Ecto neural progenitor cell (in vitro differentiated cells): ENCODE measurements at places on chromosomes 3 and 15.

GRCh38 chr3:112561484-112561733, 353 bp downstream of the ATG3 start:
- no peak for DNase-seq

- DNase-seq = peak; percentile 69
Observed at GRCh38 chr15:32730677-32731654, 13.2 kb downstream of the GREM1 start.

GRCh38 chr3:150391161-150391560, 16.9 kb upstream of the TSC22D2 start:
- no peak for DNase-seq

DNA sequence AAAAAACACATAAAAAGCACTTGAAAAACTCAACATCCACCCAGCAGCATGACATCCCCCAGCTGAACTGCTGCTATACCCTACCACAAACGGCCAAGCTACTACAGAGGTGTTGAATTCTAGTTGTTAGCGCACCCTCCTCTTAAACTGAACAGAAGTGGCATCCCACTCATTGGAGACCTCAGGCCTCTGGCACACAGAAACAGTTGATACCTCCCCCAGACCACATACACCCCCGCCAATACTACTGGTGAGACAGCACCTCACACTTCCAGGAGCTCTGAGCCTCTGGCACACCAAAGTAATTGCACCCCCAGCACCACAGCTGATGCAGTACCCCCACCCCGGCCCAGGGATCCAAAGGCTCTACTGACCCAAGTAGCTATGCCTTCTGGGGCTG, 190.2 kb downstream of the SCAPER start:
- no peak for DNase-seq

GRCh38 chr3:83317605-83318004, 1556.2 kb upstream of the GBE1 start:
- no peak for DNase-seq

DNA sequence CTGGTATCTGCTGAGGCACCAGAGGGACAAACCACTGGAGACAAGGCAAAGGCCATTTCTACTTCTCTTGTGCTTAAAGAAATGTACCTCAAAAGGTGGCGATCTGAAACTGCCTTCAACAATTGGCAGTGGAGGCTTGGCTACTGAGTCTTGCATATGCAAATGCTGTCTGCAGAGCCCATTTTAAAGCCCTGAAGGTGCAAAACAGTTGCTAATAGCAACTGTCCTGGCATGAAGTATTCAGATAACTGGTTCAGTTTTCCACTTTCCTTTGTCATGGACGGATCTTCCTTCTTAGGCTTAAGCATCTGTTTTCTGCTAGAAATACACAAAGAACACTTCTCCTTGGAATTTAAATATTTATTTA, 71.4 kb upstream of the PSMD6 start:
- no peak for DNase-seq

GRCh38 chr3:119359476-119360326, 65.5 kb downstream of the ARHGAP31 start:
- no peak for DNase-seq

- DNase-seq = no peak
Observed at GRCh38 chr3:134656211-134656800, 5.5 kb upstream of the KY start.

DNA sequence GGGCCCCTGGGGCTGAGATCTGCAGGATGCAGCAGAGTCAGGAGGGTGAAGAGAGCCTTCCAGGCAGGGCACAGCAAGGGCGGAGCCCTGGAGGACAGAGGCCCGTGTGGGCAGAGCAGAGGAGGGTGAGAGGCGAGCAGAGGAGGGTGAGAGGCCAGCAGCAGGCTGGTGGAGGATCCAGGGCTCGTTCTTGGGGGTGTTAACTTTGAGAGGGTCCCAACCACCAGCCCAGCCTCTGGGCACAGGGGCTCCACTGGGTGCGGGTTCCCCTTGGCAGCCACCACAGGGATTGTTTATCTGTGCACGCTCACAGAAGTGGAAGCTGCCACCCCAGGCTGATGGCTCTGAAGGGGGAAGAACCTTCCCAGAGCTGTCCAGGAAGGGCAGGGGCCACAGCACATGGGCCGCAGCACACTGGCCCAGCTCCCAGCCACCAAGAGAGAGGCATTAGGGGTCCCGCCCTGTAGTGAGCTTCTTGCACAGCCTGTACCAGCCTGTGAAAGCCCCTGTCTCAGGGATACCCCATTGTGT, 9.3 kb upstream of the PLXND1 start:
- no peak for DNase-seq

- no peak for DNase-seq
Observed at GRCh38 chr15:29601811-29602210, 220.5 kb downstream of the TJP1 start.

- DNase-seq = no peak
Observed at GRCh38 chr3:79994397-79994796, 226.6 kb upstream of the ROBO1 start.

DNA sequence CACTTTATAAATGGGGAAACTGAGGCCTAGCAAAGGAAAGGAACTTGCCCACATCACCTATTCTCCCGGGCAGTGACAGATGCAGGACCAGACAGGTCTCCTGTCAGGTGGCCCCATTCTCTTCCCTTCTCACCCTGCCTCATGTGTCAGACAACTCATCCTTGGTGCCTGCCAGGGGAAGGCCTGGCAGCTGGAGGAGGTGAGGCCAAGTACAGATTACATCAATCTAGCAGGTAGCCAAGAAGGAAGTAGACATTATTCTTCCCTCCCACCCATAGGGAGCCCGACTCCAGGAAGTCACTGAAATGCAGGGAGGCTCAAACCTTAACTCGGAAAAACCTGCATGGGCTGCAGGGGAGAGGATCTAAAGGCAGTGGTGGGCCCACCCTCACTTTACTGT, 39.6 kb downstream of the DAPK2 start:
- no peak for DNase-seq

DNA sequence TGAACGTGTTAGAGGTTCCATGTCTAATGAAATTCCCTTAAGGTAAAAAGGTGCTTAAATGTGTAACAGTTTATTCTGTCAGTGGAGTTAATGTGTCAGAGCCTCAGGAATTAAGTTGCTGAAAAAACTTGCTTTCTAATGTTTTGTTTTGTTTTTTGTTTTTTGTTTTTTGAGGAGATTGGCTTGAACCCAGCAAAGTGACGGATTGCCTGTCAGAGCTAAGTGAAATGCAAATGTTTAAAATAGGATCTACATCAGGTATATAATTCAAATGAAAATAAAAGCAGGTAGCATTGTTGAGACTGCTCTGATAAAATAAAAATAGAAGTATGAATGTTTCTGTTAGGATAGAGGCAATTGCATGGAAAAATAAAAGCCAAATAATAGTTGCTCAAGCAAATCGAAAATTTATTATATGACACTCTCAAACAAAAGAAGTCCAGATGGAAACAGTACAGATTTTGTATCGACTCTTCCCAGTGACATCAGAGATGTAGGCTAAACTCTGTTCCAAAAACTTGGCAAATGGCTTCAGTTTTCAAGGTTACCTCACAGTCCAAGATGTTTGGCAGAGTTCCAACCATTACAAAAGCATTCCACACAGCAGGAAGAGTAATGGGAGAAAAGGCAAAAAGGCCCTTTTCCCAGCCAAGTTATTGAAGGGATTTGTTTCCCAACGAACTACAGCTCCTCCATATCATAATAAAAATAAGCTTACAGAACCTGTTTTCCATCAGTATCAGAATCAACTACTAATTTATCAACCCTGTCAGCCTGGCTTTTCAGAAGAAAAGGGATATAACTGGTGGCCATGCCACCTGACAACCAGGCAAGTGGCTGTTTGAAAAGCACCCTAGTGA, 291.0 kb downstream of the TBL1XR1 start:
- DNase-seq = no peak

DNA sequence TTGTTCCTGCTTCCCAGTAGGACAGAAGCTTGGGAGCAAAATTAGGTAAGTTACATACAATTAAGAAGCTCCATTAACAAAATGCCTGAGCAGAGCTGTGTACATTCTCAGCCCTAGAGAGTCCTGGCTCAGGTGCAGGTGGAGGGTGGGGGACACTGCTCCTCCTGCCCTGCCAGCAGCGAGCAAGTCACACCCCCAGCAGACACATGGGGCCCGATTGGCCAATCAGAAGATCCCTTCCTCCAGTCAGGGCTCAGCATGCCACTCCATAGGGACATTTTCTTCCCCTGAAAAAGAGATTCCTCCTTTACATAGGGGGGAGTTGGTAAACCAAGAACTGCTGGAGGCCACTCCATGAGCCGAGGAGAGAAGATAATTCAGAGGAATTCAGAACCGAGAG, 62.1 kb downstream of the PLXNA1 start:
- DNase-seq = no peak

DNA sequence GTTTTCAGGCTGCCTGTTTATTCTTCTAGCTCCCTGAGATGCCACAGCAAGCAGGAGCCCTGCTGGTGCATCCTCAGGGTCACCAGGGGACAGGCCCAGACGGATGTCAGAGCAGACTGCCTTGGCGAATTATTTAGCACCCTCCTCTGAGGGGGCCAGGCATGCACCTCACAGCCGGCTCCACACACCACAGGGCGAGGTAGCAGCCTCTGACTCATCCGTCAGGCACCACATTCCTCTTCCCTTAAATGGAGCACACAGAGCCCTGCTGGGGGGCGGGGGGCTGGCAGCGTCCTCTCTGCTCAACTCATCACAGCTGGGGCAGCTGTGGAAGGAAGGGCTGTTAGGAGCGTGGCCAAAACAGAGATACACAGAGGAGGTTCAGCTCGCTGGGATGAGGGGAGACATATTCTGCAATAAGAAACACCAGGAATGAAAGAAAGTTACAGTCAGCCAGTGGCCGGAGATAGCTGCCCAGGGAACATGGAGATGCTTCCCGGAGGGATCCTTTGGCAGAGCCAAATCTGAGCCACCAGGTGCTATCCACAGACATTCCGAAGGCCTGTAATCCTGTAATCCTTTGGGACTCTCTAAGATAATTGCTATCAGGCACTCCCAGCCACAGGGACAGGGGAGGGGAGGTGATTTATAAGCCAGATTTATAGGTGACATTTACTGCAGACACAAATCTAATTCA, 13.9 kb upstream of the PRICKLE2 start:
- peak; percentile 72 for DNase-seq

GRCh38 chr15:66906668-66907614, 158.5 kb upstream of the SMAD3 start:
- no peak for DNase-seq

- no peak for DNase-seq
Observed at GRCh38 chr3:19264424-19264823, 116.1 kb downstream of the KCNH8 start.

- no peak for DNase-seq
Observed at GRCh38 chr15:81948751-81949150, 97.1 kb downstream of the MEX3B start.

- DNase-seq = no peak
Observed at GRCh38 chr15:69734699-69735098, 282.1 kb downstream of the RPLP1 start.

- DNase-seq = no peak
Observed at GRCh38 chr3:168996622-168997021, 666.9 kb downstream of the MECOM start.

DNA sequence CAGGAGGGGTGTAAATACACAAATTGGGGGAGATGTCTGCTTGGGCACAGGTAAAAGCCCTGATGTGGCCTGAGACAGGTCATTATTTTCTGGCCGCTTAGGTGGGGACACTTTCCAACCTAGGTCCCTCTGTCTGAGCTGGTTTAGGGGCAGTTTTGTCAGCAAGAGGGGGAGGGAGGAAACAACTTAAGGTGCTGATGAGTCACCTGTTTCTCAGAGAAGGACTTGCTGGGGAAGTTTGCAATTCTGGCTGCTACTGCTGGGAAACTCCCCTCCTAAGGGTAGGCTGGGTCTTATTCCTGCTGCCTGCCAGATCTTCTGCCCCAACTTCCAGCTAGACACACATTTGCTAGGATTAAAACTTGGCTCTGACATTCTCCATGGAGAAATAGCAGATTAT, 4.8 kb upstream of the RHOV start:
- no peak for DNase-seq

DNA sequence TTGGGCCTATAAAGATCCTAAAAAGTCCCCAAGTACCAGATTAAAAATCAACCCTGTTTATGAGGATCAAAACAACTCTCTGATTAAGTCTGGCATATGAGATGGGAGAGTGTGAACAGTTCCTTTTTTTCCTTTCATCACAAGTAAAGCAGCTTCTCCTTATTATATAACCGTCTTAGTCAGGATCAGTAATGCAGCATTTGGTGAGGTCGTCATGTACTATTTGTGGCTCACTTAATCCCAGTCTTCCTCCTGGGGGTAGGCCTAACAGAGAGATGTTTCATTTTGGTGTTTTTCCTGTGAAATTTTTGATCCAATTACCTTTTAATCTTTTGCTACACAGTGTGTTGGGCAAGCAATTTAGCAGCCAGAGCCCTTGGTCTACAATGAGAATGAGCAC, 333.1 kb upstream of the KCNMB2 start:
- DNase-seq = no peak

GRCh38 chr3:118948146-118948545, 86.5 kb downstream of the IGSF11 start:
- no peak for DNase-seq

DNA sequence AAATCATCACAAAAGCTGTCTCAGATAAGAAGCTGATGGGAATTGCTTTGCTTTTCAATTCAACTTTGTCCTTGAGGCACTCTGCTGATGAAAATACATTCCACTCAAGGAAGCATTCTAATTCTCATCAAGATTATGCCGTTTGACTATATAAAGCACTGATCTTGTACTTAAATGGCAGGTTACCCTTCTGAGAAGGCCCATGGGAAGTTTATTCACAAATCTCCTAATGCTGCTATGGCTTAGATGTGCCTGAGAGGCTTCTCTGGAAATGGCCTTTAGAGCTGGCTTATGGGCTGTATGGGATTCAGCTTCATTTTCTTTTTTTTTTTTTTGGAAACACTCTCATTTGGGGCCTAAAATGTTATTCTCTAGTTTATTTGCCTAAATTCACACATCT, 69.7 kb upstream of the ARNT2 start:
- no peak for DNase-seq
